AG09319 (cell line): ENCODE measurements at places on chromosomes 2 and 18.

GRCh38 chr2:237154082-237154638 lies 68.5 kb downstream of the COPS8 start:
- no peak for DNase-seq

- peak; percentile 43 for DNase-seq
Measured at GRCh38 chr18:46155641-46156051, 51.5 kb downstream of the HAUS1 start.

GRCh38 chr2:116416731-116417377 lies 1397.6 kb upstream of the DDX18 start:
- no peak for DNase-seq

DNA sequence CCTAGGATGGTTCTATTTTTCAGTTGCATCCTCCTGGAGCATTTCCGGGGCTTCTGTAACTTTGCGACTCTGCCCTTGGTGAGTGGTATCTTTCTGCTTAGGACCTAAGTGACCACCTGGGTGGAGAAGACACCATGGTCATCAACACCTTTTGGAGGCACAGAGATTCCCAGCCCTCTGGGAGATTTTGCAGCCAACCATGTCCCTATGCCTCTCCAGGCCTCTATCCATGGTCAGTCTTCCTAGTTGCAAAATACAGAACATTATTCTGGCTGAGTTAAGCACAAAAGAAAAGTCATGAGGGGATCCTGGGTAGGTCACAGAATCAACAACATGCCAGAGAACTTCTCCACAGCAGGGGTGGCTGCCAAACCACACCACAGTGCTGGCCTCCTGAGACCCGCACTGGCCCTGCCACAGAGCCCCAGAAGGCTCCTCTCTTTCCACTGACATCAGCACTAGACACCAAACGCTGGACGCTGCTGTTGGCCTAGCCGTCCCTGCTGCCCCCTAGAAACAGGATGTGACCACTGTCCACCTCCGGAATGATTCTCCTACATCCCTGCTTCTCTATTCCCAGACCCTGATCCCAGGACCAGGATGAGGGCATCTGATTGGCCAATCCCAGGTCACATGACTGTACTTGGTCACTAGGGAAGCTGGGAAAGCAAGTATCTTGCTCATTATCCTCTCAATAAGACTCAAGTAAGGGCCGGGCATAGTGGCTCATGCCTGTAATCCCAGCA lies 47.7 kb downstream of the SMAD7 start:
- DNase-seq = no peak

DNA sequence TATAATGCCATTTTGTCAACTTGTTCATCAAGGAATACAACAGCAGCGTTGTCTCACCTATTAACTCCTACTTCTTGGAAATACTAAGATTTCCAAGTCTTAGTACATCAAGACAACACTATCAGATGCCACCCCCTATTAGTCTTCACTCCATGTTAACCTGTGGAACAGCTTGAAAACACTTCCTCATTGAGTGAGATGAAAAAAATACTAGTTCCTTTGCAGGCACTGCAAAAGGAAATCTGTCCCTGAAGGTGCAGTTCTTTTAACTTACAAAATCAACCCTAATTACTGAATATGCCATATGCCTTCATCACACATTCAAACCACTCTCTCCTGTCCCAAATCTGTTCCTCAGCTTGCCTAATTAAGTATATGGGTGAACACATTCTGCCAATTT lies 4.0 kb downstream of the CWC22 start:
- no peak for DNase-seq

DNA sequence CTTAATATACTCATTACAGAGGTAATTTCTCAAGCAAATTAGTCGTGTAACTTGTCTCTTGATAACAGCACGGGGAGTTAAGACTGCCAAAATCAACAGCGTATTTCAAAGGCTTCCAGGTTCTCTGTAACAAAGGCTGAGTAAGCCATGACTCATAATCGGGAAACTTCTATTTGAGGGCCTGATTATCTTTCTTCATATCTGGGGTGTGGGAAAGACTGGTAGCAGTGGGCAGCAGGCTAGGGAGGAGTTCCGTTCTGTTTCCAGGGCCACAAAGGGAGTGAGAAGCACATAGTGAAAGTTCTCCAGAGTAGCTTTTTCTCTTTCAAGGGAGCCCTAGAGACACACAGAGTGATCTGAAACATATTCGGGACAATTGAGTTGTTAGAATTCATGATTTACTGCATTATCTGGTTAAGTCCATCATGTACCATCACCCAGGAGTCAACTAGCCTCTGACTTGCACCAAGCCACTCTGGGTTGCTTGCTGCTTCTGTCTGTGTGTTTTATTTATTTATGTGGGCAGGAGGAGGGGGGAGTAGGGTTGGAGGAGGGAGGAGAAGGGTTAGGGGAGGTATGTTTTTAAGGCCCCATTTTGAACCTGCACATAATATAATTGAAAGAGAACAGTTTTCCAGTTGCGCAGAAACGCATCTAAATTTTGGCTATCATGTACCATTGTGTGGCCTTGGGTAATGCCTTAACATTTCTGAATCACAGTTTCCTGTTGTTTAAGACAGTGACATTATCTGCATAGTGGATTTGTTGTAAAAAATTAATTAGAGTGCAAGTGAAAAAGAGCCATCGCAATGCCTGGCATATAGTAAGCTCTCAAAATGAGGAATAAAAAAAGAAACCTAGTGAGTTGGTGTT lies 80.5 kb upstream of the ITPRID2 start:
- peak; percentile 28 for DNase-seq

DNA sequence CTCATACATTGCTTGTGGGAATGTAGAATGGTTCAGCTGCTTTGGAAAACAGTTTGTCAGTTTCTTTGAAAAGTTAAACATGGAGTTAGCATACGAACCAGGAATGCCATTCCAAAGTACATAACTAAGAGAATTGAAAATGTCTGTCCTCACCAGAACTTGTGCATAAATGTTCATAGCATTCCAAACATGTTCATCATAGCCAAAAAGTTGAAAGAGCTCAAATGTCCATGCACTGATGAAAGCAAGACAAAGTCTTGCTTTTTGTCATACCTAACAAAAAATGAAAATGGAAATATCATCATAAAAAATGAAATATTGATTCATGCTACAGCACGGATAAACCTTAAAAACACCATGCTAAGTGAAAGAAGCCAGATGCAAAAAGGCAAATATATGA lies 408.8 kb upstream of the UBE2E3 start:
- peak; percentile 28 for DNase-seq

DNA sequence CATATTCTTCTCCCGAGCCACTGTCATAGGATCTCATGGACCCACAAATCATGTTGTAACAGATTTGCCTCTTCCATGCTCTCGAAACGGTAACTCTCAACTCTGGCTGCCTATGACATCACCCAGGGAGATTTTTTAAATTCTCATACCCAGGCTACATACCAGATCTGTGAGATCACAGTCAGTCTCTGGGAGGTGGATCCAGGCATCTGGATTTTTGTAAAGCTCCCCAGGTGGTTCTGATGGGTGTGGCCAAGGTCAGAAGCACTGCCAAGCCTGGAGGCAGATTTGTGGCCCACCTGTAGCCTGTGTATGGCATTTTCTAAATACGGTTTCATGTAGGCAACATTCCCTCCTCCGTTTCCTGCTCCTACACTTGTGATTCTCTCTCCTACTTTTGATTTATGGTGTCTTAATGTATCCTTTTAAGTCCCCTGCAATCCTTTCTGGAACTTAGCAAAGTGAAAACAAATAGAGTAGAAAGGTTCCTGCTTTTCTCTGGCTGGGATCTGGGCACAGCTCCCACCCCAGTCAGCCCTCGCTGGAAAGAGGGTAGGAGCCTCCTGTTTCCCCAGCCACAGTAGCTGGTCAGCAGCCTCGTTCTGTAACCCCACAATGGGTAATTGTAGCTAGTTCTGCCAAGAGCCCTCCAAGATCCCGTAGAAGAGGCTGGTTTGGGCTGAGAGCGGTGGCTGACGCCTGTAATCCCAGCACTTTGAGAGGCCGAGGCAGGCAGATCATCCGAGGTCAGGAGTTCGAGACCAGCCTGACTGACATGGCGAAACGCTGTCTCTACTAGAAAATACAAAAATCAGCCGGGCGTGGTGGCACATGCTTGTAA lies 96.2 kb downstream of the KLHL29 start:
- DNase-seq = peak; percentile 18

GRCh38 chr18:42112657-42113420 lies 157.8 kb downstream of the PIK3C3 start:
- no peak for DNase-seq

DNA sequence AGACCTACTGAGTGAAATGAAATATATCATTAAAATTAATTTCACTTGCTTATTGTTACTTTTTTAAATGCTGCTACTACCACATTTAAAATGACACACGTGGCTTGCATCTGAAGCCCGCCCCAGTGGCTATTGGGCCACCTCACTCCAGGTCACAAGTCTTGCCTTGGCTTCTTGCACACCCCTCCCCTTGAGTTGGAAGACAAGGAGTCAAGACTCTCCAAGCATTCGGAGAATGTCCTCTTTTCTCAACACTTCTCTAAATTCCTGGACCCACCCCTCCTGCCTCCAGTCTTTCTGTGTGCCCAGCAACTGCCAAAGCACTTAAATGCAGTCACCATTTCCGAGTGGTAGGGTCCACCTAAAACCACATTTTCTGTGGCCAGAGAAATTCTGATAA lies 73.4 kb downstream of the ZBTB7C start:
- no peak for DNase-seq

DNA sequence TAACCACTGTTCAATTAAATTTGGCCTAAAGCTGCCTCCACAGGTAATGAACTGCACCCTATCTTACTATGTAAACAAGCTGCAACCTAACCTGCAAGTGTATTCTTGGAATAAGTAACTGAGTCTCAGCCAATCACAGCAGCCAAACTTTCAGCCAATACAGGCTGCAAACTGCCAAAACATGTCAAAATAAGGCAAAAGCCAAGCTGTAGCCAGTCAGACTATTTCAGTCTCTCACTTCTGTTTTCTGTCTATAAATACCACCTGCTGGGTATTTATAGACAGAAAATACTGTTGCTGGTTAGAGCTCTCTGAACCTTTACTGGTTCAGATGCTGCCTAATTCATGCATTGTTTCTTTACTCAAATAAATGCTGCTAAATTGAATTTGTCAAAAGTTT lies 14.3 kb downstream of the C2orf76 start:
- DNase-seq = no peak
